ENCODE measurements at places on chromosomes 4 and X. TPM values are rescaled to one million over a fixed set of nuclear protein-coding genes. Genes with fewer than 3 reads are reported as not detected.

- no peak for DNase-seq
Observed at GRCh38 chr4:23438764-23439163, 451.1 kb downstream of the PPARGC1A start.

GRCh38 chr4:40461879-40462278, 126.7 kb downstream of the CHRNA9 start:
- no peak for DNase-seq

Gene CSAG3
- not detected for total RNA-seq

DNA sequence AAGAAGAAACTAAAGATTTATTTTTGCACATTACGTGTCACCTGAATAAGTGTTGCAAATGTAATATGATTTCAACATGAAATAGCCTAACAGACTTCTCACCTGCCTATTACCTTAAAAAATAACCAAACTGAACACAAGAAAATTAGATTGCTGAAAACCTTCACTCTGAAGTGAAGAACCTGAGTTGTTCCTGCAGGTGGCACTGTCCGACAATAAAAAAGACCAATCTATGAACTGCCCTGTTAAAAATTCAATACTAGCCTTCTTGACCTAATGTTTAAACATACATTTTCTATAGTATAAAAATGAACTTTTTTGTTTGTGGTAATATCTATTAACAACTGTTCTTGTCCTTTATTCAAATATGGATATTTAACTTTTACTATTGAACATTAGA, 69.2 kb upstream of the PNPLA4 start:
- peak; percentile 35 for DNase-seq

- DNase-seq = no peak
Observed at GRCh38 chrX:6024204-6024603, 204.5 kb downstream of the NLGN4X start.

Gene RGN
- not detected for total RNA-seq

DNA sequence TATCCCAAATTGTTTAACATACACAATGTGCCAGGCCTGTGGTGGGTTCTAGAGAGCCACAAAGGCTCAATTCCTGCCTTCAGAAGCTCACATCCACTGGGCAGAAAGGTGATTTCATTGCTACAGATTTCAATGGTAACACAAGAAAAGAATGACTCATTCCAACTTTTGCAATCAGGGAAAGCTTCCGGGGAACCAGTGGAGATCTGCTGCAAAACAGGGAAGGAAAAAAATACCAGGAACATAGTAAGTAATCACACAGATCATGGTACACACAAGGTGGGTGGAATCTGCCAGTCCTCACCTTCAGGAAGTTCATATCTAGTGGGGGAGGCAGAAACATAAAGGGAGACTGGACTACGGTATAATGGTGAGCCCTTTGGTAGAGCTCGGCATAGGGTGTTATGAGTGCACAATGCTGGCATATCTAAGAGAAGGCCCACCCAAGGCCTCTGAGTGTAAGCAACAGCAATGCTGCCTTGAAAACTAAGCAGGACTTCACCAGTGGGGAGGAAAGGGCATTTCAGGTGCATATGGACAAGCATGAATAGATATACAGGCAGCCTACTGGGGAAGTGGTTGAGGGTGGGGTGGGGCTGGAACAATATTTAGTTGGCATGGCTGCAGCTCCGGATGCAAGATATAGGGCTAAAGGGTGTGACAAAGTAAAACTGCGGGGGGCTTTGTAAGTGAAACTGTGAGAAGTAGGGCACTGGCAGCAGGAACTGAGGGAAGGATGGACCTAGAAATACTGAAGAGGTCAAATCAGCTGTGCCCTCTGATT, 24.2 kb downstream of the GPRIN3 start:
- DNase-seq = peak; percentile 37

Gene NUDT11
- total RNA-seq = 2.1 TPM

DNA sequence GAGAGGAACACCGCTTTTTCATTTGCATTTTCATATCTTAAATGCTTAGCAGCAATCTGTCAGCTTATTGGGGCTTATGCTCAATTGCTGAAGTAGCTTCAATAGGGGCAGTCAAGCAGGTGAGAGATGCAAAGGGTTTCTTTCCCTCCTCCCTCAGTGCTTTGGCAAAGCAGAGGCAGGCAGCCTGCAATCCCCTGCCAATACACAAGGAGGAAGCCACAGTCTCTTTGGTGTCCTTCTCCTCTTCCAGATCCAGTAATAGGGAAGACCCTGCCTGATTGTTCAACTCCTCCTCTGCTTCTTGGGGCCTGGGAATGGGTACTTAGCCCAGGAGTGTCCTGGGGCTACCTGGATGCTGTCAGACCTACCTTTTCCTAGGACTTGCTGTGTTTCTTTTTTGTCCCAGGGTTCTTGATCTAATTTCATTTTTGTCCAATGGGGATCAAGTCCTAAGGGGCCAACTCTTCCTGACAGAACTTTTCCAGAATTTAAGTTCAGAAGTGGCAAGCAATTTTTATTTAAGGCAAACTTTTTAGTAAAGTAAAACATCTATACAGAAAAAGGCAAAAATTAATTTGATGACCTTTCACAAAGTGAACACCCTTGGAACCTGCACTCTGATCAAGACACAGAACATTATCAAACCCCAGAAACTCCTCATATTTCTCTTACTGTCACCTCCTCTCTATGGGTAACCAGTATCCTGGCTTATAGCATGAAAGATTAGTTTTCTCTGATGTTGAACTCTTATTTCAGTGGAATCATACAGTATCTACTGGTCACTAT, 260.3 kb downstream of the PPP3CA start:
- DNase-seq = no peak

Gene ERVMER34-1
- not detected for total RNA-seq

- no peak for DNase-seq
Observed at GRCh38 chrX:76439188-76439587, 11.7 kb downstream of the MAGEE1 start.

Gene TRPC5OS
- total RNA-seq = not detected

- DNase-seq = no peak
Observed at GRCh38 chr4:43238585-43238984, 346.1 kb downstream of the GRXCR1 start.

Gene APBB2
- total RNA-seq = not detected

GRCh38 chr4:169136330-169136729, 126.3 kb upstream of the CBR4 start:
- no peak for DNase-seq

GRCh38 chr4:15162465-15163283, 160.4 kb downstream of the CPEB2 start:
- no peak for DNase-seq

Gene SLIT2
- total RNA-seq = not detected

Gene DMP1
- not detected for total RNA-seq

Gene CCDC120
- total RNA-seq = 18.0 TPM

DNA sequence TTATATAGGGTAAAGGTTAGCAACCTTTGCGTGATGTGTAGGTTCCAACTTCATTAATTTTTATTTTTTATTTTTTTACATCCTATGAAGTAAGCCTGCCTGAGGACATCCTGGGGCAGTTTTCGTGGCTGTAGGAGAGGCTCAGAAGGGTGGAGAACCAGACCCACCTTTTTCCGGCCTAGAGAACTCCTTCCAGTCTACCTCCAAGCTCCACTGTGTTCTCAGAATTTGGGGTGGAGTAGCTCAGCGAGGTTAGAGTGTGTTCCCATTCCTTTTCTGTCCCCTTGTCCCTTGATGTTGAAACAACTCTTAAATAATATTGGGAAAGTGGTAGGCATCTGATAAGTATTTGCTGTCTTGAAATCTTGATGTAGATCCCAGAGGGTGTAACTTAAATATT, 32.4 kb downstream of the MTHFD2L start:
- no peak for DNase-seq

Measured in CD8-positive, alpha-beta T cell (primary cell).